ENCODE measurements at places on chromosomes 1 and 21.

- no peak for DNase-seq
These were observed 197.9 kb downstream of the NCAM2 start for GRCh38 chr21:21196087-21196486.

DNA sequence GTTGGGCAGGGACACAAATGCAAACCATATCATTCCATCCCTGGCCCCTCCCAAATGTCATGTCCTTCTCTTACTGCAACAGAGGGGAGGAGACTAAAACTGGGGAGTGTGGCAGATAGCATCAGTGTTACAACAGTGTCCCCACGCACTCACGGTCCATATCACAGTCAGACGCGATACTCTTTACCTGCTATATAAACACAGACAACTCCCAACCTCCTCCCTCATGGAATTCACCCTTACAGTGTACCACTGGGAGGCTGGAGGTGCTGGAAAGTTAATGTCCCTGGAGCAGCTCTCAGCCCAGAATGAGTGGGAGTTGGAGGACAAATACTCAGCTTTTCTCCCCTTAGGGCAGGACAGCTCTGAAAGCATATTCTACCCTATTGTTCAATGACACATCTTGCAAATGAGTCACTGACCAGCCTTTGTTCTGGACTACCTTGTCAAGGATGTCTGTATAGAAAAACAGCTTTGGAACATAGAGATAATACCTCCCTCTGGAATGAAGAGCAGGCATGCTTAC, 445.9 kb downstream of the SETD4 start:
- DNase-seq, result no peak

- no peak for DNase-seq
These were observed 52.6 kb downstream of the BRINP2 start for GRCh38 chr1:177223359-177223758.

DNA sequence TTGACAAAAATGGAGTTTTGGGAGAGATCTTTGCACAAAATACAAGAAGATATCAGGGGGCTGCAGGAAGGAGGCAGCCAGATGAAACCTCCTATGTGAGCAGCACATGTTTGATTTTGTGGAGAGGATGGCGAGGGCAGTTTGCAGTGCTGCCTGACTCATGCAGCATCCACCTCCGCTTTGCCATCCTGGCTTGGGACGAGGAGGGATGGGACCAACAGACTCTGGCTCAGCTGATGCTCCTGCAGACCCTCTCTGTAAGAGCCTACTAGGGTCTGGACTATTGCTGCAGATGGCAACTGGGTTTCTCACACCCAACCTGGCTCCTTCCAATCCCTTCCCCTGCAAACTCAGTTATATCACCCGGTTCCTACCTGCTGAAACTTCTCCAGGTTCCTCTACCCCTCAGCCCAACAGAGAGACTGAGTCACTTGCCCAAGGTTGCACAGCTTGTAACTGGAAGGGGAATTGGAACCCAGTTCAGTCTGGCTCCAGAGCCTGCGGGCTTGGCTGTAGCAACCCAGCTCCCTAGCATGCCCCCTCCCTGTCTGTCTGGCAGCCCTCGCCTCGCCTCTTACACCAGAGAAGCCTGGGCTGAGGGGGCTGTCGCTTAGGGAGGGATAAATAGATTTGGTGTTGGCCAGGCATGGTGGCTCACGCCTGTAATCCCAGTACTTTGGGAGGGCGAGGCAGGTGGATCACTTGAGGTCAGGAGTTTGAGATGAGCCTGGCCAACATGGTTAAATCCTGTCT, 205.8 kb downstream of the PTPRU start:
- DNase-seq, result no peak

- no peak for DNase-seq
These were observed 205.6 kb upstream of the GJB5 start for GRCh38 chr1:34549199-34549598.

DNA sequence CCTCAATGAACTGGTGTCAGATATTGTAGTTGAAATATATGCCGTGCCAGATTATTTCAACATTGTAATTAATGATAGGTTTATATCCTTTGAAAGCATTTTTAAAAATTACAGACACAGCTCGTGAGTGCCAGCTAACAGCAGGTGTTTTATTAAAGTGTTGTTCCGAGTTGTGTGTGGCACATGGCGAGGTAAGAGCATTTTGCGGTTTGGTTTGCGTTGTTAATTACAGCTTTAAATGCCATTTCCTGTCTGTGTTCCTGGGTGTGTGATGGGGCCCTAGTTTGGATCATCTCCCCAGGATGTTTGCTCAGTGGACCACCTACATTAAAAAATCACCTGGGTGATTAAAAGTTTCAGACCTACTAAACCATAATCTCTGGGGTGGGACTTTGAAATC, 97.4 kb downstream of the PRDM2 start:
- no peak for DNase-seq

- no peak for DNase-seq
These were observed 811.9 kb upstream of the RGS18 start for GRCh38 chr1:191346381-191346780.

DNA sequence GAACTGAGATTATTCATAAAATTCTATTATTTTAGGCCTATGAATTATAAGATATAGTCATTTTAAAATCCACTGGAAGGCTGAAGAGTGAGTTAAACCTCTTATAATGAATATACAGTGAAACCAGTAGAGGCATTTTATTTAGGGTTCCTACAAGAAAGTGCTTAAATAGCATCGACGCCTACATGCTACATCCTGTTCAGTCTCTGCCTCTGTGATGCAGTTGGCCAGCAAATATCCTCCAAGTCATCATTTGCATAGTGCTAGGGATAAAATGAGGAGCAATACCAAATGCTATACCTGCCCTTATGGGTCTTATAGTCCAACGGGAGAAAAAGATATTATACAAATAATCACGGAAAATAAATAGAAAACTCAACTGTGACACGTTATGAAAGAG, 59.6 kb downstream of the EDEM3 start:
- DNase-seq, result no peak

GRCh38 chr1:39628807-39629350, 10.6 kb downstream of the HEYL start:
- DNase-seq, result no peak

DNA sequence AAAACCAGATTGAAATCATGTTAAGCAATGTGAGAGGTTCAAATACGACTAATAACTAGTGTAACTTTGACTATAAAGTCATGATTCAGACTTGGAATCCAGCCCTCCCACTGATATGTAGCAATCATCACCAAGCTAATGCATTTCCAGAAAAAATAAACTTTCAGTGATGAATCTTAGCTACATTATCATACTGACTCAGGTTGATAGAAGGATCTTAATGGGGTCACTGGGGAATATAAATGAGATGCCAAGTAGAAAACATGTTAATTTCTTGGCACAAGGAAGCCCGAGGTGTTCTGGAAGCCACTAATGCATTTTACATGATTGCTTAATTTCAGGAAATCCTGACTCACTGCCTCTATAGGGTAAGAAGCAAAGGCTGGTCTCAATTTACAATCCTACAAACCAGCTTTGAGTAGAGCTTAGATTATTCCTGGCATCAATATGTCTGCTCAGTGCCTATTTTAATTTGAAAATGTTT, 67.7 kb downstream of the SELENOF start:
- no peak for DNase-seq

DNA sequence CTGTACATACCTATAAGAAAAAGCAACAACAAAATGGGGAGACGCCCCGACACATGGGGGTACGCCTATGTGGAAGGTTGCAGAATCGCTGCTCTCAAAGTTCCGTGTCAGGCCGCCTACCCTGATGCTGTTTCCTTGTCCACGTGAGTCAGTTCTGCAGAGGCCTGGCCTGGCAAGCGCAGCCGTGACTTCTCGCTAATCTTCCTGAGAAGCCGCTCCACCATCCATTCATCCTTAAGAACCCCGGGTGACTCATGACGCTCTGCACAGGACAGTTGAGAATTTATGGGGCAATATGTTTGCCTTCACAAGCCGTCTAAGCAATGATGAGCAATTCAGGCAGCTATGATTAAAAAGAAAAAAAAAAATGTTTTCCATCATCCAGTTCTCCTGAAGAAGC, 122.3 kb upstream of the TMPRSS2 start:
- no peak for DNase-seq

GRCh38 chr21:44253832-44254710, 7.6 kb downstream of the DNMT3L start:
- no peak for DNase-seq

- DNase-seq, result no peak
These were observed 27.2 kb upstream of the ATP1A1 start for GRCh38 chr1:116345843-116346242.

- DNase-seq, result no peak
These were observed 2.3 kb downstream of the HIPK1 start for GRCh38 chr1:113931451-113931851.

DNA sequence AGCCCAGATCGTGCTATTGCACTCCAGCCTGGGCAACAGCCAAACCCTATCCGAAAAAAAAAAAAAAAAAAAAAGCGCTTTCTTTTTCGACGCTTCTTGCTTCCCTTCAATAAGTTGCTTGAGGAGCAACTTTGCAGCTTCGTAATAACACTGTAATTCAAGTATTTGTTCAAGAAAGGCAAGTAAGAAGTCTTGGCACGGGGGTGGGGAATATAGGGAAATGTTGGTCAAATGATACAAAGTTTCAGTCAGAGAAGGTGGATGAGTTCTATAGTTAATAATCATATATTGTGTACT, 871 bp upstream of the PSMA5 start:
- DNase-seq, result no peak

- DNase-seq, result no peak
These were observed 55.9 kb downstream of the OLIG1 start for GRCh38 chr21:33125680-33126375.

GRCh38 chr1:154429118-154429517, 24.0 kb downstream of the IL6R start:
- DNase-seq, result no peak

GRCh38 chr1:240878631-240879030, 266.7 kb upstream of the GREM2 start:
- no peak for DNase-seq

- peak; percentile 6 for DNase-seq
These were observed 90.8 kb upstream of the CCDC190 start for GRCh38 chr1:162951553-162952315.

GRCh38 chr1:207619871-207620542, 24.9 kb upstream of the CR1L start:
- DNase-seq, result peak; percentile 58

DNA sequence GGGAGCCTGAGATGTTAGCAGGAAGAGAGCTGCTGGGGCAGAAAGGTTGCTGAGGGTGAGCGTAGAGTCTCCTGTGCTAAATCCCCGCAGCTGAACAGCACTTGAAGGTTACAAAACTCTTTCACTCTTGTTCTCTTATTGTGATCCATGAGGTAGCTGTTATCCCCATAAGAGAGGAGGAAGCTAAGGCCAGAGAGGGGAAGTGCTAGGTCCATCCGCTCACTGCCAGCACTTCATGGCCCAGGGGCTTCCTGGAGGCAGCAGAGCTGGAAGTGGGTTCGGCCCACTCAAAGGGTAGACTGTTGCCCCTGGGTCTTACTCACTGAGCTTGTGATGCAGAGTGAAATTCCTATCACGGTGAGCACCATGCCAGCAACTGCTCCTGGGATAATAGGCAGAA, 5.6 kb downstream of the TMEM234 start:
- DNase-seq, result no peak

DNA sequence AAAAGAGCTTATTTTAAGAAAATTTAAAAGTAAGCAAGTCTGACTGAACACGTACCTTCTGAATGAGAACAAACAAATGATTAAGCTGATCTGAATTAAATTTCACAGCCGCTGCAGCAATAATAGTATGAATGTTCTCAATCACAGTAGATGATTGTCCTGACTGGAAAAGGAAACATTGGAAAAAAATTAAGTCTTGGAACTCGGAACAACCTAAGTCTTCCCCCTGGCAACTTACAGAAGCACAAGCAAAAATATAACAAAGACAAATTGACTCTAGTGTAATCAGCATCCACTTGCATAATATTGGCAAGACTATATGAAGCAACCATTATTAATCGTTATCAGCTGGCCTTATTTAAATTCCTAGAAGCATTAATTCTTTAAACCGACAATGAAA, 60.5 kb downstream of the USP24 start:
- DNase-seq, result no peak

DNA sequence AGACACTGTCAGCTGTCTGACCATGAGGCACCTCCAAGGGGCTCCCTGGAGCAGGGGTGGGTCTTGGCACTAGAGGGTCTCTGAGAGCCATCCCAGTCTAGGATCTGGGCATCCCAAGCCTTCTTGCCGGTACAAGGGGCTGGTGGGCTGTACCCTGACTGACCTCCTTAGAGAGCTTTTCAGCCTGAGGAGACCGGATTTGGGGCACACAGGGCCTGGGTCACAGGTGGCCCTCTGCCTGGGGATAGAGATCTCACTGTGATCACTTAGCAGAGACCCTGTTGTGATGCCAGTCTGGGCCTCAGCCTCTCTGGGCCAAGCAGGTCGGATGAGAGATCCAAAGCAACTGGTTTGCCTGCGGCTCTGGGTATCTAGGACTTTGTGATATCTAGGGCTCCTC, 227.2 kb downstream of the TRABD2B start:
- DNase-seq, result no peak

- DNase-seq, result no peak
These were observed 428.4 kb upstream of the B3GALT2 start for GRCh38 chr1:193614817-193615216.

DNA sequence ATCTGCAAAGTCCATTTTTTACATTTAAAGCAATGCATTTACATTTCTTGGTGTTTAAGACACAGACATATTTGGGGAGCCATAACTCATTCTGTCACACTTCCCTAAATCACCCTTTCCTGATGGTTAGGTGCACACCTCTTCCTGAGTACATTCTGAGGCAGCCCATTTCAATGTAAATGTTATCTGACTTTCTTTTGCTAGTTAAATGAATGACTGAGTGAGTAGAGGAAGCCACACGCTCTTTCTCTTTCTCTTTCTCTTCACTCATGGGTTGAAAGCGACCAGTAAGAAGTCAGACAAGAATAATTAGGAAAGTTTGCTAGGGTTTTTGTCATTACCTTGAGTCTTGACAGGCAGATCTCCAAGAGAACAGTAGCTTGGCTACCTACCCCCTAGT, 143.1 kb downstream of the S1PR1 start:
- DNase-seq, result peak; percentile 34

- no peak for DNase-seq
These were observed 292.8 kb upstream of the VAMP3 start for GRCh38 chr1:7478142-7478790.

DNA sequence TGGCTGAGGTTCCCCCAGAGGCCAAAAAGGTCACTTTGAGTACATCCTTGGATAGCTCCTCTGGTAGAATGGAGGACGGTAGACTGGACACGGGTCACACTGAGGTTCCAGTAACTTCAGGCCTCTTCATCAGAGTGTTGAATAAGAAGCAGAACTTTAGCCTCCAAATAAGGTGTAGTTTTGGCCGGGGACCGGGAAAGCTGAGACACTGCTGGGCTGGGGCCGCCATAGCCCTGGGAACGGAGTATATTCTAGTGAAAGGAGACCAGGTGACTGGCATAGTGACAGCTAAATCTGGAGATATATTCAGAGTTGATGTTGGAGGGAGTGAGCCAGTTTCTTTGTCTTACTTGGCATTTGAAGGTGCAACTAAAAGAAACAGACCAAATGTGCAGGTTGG, 84.1 kb downstream of the EVA1C start:
- no peak for DNase-seq

GRCh38 chr1:82646336-82646735, 845.6 kb downstream of the ADGRL2 start:
- no peak for DNase-seq

Data from GM20000 (cell line).